Type B pancreatic cell (in vitro differentiated cells): ENCODE measurements at places on chromosomes 1 and 21. TPM values are rescaled to one million over a fixed set of nuclear protein-coding genes. Genes with fewer than 3 reads are reported as not detected.

- no peaks in the 10 kb centered on the region for H3K36me3 ChIP-seq
- H3K4me3 ChIP-seq, result no peak overlapping the region
- no peak for DNase-seq
Measured at GRCh38 chr1:47780469-47780995, 216.7 kb downstream of the TRABD2B start.

GRCh38 chr1:36349839-36350238 is 26.4 kb upstream of the EVA1B start:
- H3K27ac ChIP-seq, result no peak overlapping the region
- H3K36me3 ChIP-seq, result peaks cover 20% of the 10 kb centered on the region
- DNase-seq, result no peak
- no peaks in the 10 kb centered on the region for H3K27me3 ChIP-seq
- H3K4me3 ChIP-seq, result no peak overlapping the region
- peaks cover 16% of the 10 kb centered on the region for H3K4me1 ChIP-seq

GRCh38 chr1:33905241-33905640 is 41.4 kb downstream of the HMGB4 start:
- H3K27ac ChIP-seq, result no peak overlapping the region
- H3K27me3 ChIP-seq, result peaks cover 34% of the 10 kb centered on the region
- H3K36me3 ChIP-seq, result no peaks in the 10 kb centered on the region
- no peaks in the 10 kb centered on the region for H3K4me1 ChIP-seq

- no peak overlapping the region for H3K4me3 ChIP-seq
- no peaks in the 10 kb centered on the region for H3K4me1 ChIP-seq
- no peak for DNase-seq
Measured at GRCh38 chr1:166353213-166353612, 186.4 kb upstream of the FAM78B start.

GRCh38 chr1:168752171-168752832 is 23.3 kb upstream of the DPT start:
- H3K36me3 ChIP-seq, result no peaks in the 10 kb centered on the region
- H3K4me1 ChIP-seq, result peaks cover 9% of the 10 kb centered on the region
- H3K27me3 ChIP-seq, result no peaks in the 10 kb centered on the region
- no peak for DNase-seq
- no peak overlapping the region for H3K27ac ChIP-seq

GRCh38 chr1:78683079-78683478 is 33.4 kb downstream of the IFI44 start:
- no peaks in the 10 kb centered on the region for H3K4me1 ChIP-seq
- no peaks in the 10 kb centered on the region for H3K36me3 ChIP-seq
- H3K27me3 ChIP-seq, result peaks cover 6% of the 10 kb centered on the region

DNA sequence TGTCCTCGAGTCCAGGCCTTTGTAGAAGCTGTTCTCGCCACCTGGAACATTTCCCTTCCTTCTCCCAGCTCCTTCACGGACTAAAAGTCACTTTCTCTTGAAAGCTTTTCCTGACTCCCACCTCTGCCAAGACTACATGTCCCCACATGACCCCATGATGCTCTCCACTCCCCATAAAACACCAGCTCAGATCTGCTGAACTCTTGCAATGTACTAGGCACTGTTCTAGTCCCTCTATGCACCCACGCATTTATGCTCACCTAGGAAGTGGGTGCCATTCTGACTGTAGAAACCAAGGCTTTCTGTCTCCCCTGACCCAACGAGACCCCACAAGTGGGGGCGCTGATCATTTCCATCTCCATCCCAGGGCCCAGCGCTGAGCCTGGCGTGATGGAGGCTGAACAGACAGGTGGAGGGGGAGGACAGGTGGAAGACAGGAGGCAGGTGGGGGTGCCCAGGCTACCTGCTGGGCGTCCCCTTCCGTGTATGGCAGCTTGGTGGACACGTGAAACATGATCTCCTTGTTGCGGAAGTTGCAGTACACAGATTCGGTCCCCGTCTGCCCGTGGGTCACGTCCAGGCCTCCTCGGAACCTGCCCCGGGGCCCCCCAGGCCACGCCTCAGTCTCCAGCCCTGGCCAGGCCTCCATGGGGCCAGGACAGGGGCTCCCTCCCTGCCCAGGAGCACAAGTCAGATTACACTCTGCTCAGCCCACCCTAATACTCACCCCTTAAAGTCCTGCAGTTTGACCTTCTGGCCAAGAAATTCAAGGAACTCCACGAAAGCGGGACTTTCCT is 58.0 kb downstream of the RAP1GAP start:
- no peak overlapping the region for H3K4me3 ChIP-seq
- no peaks in the 10 kb centered on the region for H3K27me3 ChIP-seq
- H3K36me3 ChIP-seq, result no peaks in the 10 kb centered on the region
- DNase-seq, result no peak
- peak overlapping the region; percentile 5 for H3K27ac ChIP-seq

- peaks cover 30% of the 10 kb centered on the region for H3K4me1 ChIP-seq
- H3K36me3 ChIP-seq, result no peaks in the 10 kb centered on the region
- H3K27ac ChIP-seq, result no peak overlapping the region
- H3K4me3 ChIP-seq, result no peak overlapping the region
- peaks cover 57% of the 10 kb centered on the region for H3K27me3 ChIP-seq
Measured at GRCh38 chr1:3229081-3229725, 160.2 kb downstream of the PRDM16 start.

DNA sequence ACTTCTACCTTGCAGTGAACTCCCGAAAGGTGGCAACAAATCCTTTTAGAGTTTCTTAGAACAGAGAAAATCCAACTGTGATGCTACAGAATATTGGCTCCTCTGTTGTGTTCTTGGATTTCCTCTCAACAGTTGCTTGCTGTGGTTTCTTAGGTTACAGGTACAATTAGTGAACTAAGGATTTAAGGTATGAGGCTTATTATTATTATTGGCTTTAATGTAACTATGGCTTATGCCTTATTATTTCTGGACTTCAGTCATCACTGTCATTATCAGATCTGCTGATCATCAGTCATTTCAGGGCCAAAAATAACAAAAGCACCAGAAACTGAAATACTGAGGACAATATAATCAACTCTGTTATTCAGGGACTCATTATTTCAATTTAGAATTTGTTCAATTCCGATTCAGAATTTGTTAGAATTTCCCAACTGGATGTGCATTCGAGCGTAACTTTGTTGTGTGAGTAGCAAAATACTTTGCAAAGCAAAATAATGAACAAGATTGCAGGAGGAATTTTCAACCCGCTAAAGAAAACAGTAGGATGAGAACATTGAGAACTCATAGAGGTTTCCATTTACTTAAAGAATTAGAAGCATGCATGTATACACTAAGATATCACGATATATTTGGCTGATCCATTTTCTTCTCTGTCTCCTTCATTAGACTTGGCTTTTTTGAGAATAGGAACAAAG is 65.5 kb upstream of the AK4 start:
- H3K27ac ChIP-seq, result no peak overlapping the region
- DNase-seq, result no peak
- H3K4me1 ChIP-seq, result no peaks in the 10 kb centered on the region
- H3K27me3 ChIP-seq, result peaks cover 4% of the 10 kb centered on the region
- H3K36me3 ChIP-seq, result no peaks in the 10 kb centered on the region
- H3K4me3 ChIP-seq, result no peak overlapping the region

GRCh38 chr1:203202431-203203245 is 16.1 kb upstream of the CHI3L1 start:
- H3K4me1 ChIP-seq, result peaks cover 3% of the 10 kb centered on the region
- no peak overlapping the region for H3K27ac ChIP-seq
- DNase-seq, result no peak
- no peak overlapping the region for H3K4me3 ChIP-seq

TDRD5 gene
- 0.52 TPM in 1 of 2 replicates, not detected in the other for total RNA-seq

TSSK3 gene
- total RNA-seq, result 2.1 and 3.8 TPM in 2 replicates

SLAMF9 gene
- total RNA-seq, result not detected in 2 replicates

EPHA8 gene
- 0.46 and 3.4 TPM in 2 replicates for total RNA-seq

IL10 gene
- not detected in 2 replicates for total RNA-seq

DMRTA2 gene
- total RNA-seq, result 0.29 and 0.48 TPM in 2 replicates
